ENCODE measurements at places on chromosomes 3 and 15.

- peak; percentile 28 for DNase-seq
Observed at GRCh38 chr15:99016680-99017321, 9.2 kb upstream of the PGPEP1L start.

DNA sequence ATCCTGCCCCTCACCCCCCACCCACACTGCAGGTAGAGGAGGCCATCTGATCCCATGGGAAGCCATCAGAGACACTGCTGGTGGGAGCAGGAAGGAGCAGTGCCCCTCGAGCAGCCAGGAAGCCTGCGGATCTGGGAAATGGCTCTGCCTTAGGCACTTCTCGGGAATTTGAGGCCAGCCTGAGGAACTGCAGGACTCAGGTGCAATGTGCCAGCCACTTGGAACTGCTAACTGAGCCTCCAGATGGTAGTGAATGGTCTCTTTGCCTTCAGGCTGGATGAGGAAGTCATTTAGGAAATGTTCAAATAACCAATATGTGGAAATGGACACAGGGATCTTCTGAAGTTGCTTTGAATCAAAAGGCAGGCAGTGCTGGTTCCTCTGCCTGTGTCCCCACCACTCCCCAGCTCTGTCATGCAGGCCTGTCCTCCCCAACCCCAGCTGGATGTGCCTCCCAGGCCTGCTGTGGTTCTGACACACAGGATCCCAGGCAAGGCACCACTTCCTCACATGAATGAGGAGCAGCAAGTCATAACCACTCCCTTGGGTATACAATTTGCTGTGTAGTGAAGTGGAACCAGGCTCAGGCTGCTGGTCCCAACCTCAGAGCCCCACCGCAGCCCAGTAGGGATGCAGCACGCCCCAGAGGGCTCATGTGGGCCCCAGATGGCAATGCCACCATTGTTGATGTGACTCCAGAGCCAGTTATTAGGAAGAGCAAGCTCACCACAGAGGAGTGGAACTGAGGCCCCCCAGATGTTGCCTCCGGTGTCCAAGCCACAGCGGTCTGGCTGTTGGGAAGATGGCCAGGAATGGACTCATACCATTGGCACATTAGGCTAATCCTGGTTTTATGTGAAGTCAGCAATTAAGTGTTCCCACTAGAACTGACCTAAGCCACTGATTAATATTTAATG is 46.5 kb upstream of the LIMD1 start:
- peak; percentile 46 for DNase-seq

GRCh38 chr3:126018545-126018944 is 49.6 kb downstream of the ROPN1B start:
- DNase-seq, result no peak

- no peak for DNase-seq
Observed at GRCh38 chr15:60079210-60079609, 75.1 kb downstream of the FOXB1 start.

GRCh38 chr3:185631108-185631507 is 45.0 kb downstream of the SENP2 start:
- DNase-seq, result no peak

DNA sequence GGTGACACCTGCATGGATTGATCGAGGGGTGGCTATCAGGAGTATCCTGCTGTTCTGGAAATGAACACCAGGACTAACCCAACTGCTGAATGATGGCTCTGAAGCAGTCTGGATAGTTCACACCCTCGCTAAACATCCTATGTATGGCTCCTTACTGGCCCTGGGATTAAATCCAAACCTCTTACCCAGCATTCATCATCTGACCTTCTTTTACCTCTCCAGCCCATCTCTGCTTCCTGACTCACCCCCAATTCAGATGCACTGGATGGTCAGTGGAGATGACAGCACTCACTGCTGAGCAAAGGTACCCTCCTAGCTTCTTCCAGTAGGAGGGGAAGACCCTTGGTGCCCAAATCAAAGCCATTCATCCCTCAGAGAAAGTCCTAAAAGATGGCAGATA is 235.2 kb upstream of the TRIM42 start:
- DNase-seq, result no peak

DNA sequence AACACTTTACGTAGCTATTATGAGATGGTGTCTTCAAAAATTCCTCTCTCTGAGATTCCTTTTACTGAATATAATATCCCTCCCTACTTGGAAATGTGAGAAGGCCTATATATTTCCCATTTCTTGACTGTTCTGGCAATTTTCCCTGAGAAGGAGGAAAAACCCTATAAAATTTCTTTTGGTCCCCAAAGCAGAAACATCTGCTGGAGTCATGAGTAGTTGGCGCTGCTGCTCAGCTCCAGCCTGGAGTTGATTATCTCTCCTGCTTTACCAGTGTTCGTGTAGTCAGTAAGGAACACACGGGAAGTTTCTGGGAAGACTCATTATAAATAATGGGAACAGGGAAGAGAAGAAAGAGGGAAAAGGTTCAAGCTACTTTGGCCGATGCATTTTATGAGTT is 680.1 kb downstream of the EPHA3 start:
- DNase-seq, result no peak

DNA sequence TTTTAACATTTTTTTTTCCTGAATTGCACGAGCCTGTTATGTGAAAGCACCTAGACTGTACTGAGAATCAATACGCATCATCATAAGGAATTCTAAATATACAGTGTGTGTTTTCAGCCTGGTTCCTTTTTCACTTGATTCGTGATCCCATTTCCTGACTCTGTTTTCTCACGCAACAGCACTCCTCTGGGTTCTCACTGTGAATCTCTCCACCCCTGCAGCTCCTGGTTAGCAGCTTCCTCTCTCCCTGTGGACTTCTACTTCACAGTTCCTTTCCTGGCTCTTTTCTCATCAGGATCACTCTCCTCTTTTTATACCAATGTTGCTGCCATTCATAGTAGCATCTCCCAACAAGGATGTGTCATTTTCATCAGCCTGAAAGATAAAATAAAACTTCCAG is 297.2 kb downstream of the CADM2 start:
- DNase-seq, result no peak

DNA sequence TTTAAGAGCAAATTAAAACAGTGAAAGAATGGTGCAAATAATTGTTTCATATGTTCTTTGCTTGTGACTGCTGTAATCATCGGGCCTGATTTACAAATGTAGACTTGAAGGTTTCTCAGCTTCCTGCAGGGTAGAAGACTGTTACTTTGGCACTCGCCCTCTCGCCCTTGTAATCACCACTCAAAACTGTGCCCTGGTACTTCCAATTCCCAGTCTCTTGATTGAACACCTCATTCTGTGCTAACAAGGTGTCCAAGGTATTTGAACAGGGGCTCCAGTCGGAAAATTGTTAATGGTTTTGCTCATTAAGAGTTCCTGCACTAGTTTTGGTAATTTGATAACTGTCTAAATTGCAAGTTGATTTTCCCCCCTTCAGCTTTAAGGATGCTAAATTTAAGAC is 209.5 kb downstream of the ZIC1 start:
- no peak for DNase-seq

DNA sequence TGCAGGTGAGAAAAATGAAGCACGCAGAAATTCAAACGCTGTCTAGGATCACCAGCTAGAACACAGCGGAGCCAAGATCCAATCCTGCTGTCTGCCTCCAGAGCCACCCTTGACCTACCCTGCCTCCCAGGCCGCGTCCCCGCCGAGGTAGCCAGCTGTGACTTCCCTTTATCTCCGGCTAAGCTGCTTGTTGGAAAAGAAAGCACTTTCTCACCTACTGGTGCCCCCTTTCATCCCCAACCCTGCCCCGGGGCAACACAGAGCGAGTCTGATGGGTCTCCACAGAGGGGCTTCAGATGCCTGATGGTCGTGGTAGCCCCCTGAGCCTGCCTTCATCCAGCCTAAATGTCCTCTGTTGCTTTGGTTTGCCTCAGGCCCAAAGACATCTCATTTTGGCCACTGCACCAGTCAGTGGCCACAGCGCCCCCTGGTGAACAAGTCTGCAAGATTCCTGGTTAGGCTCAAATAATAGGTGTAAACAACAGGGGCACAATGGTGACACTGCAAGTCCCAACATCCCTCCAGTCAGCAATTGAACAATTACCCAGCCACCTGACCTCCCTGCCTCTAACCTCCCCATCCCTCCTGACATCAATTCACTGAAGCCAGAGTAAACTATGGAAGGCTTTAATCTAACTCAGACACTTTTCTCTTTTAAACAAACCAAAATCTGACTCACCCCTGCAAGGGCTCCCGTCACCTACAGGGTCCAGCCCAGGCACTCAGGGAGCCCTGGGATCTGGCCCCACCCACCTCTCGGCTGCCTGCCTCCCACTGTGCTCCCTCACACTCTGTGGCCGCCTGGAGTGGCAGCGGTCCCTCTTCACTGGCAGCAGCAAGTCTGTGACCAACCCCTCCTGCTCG is 27.3 kb upstream of the BCL2L10 start:
- DNase-seq, result peak; percentile 55

DNA sequence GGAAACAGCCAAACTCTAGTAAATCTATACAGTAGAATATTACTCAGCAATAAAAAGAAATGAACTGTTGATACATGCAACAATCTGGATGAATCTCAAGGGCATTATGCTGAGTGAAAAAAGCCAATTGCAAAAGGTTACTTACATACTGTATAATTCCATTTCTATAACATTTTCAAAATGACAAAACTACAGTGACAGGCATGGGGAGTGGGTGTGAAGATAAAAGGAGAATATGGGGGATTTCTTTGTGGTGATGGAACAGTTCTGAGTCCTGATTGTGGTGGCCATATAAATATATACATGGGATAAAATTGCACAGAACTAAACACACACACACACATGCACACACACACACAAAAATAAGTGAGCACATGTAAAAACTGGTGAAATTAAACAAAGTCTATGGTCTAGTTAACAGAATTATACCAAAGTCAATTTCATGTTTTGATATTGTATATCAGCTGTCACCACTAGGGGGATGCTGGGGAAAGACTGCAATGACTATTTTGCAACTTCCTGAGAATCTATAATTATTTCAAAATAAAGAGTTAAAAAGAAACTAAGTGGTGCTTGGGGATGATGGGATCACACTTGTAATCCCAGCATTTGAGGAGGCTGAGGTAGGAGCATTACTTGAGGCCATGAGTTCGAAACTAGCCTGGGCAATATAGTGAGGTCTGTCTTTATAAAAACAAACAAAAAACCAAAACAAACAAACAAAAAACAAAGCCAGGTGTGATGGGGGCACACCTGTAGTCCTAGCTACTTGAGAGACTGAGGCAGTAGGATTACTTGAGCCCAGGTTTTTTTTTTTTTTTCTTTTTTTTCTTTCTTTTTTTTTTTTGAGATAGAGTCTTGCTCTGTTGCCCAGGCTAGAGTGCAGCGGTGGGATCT is 66.0 kb downstream of the SPTSSB start:
- DNase-seq, result no peak

DNA sequence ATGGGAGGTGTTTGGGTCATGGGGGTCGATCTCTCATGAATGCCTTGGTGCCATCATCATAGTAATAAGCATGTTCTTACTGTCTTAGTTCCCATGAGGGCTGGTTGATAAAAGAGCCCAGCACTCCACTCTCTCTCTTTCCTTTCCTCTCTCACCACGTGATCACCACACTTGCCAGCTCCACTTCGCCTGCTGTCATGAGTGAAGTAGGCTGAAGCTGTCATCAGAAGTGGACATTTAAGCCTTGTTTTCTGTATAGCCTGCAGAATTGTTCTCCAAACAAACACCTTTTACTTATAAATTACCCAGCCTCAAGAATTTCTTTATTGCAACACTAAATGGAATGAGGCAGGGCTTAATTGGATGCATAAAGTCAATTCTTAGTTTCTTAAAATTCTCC is 6.1 kb downstream of the OR5H1 start:
- no peak for DNase-seq

DNA sequence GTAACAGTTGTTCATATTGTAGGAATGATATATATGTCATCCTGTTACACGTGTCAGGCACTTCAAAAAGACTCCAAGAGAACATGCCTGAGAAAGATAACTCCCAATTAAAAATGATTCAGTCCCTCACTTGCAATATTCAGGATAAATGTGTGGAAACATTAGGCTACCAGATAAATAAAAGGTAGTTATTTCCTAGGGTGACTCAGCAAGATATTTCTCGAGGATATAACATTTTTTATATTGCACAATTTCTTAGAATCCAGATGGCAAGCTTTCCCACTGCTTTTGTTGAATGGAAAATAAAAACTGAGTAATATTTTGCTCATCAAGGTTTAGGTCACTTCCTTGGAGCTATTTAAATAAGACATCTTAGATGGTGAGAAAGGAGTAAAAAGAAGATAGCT is 181.4 kb downstream of the GAP43 start:
- DNase-seq, result no peak
